ENCODE measurements at places on chromosomes 2 and 18. TPM values are rescaled to one million over a fixed set of nuclear protein-coding genes. Genes with fewer than 3 reads are reported as not detected.

- DNase-seq, result no peak
Measured at GRCh38 chr2:38074058-38074763, 1.7 kb downstream of the CYP1B1 start.

DNA sequence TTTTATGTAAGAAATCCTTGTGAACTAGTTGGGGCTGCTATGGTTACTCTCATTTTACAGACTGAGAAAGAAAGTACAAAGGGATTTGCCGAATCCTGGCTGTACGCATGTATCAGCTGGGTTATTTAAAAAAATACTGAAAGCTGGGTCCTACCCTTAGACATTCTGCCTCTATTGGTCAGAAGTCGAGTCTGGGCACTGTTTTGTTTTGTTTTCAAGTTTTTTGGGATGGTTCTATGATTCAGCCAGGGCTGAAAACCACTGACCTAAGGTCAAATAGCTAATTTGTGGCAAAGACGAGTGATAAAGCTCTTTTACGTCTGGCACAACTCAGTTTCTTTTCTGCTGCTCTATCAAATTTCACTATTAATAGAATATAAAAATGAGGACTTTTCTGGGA is 5.9 kb upstream of the SLC8A1 start:
- no peak for DNase-seq

DNA sequence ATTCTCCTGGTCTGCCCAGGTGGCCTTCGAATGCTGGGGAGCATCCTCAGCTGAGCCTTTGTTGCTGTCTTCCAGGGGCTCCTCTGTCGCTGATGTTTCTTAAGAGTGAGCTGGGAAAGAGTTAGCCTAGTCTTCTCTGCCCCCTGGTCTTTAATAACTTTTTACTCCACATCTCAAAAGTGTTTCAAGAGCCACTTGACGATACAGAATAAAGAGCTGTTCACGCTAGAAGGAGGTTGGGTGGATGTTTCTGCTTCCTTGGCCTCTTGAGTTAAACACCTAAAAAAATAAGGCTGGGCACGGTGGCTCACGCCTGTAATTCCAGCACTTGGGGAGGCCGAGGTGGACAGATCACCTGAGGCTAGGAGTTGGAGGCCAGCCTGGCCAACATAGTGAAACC is 2.8 kb upstream of the BUB1 start:
- no peak for DNase-seq

- DNase-seq, result no peak
Measured at GRCh38 chr18:22324191-22325131, 93.3 kb downstream of the CTAGE1 start.

DNA sequence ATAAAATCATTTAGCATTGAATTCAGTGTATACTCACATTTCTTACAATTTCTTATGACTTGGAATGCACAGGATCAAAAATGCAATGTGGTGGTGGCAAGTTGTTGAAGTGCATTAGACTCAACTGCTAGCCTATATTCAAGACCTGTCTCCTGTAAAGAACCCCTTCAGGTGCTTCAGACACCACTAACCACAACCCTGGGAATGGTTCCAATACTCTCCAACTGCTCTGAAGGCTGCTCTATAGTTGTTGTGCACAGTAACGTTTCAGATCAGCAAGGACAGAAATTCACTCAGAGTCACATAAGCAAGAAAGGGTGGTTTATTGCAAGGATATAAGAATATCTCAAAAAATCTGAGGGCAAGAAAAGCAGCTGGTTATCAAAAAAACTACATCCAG is 6.5 kb downstream of the GKN1 start:
- no peak for DNase-seq

GRCh38 chr18:21897811-21898210 is 157.2 kb downstream of the MIB1 start:
- DNase-seq, result no peak

DNA sequence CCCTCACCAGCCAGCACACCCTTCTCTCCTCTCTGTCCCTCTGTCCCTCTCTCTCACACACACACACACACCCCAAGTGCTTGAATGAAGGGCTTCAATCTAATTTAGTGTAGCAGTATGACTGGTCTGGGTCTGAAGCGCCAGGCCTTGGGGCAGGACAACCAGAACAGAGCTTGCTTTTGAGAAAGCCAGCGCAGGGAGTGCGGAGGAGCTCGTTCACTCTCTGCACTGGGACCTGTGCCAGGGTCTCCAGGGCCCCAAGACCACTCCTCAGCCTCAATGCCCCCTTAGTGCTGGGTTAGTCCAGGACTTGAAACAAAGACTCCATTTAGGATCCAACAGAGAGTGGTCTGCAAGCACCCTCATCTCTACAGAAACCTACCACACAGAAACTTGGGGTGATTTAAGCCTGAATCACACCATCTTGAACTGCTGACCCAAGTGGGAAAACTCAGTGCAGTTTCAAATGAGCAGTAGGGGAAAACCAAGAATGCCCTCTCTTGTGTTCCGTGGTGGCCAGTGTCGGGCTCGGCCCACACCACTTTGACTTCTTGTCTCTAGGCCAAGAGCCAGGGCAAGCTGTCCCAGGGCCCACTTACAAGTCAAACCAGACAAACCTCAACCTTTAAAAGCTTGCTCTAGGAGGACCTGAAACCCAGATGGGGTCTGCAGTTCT is 66.6 kb upstream of the WIPF1 start:
- DNase-seq, result no peak

DNA sequence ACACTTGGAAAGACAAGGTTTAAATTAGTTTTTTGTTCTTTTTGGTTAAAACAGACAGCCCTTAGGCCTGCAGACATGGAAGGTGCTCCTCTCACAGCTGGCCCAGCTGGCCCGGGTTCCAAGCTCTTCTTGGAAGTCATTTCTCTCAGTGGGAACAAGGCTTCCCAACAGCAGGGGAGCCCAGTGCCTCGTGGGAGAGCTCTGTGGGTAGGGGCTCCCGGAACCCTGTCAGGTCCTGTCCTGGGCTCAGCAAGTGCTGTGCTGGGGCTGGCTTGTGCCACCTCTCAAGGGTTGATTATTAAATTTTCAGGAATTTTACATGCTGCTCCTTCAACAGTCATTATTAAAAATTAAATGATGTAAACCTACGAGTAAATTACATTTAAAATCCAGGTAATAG is 189.6 kb downstream of the GALNT1 start:
- no peak for DNase-seq

- no peak for DNase-seq
Measured at GRCh38 chr18:58544616-58545337, 84.1 kb downstream of the ALPK2 start.

- no peak for DNase-seq
Measured at GRCh38 chr2:150617351-150617978, 130.0 kb upstream of the RND3 start.

DNA sequence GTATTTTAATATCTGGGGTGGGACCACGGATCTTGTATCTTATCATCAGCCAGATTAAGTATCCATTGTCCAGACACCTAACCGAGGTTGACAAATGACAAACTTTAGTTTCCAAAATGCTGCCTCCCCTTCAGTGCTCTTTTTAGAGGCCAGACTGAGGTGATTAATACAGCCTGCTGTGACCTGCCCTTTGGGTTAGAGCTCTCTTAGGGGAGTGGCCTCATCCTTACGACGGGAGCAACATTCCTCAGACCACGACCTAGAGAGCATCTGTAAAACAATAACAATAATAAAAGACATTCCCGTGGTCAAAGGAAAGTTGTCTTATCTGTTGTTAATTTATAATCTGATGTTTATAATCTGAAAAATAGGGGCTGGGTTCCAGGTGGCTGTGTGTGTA is 405.3 kb downstream of the LPIN1 start:
- no peak for DNase-seq

DNA sequence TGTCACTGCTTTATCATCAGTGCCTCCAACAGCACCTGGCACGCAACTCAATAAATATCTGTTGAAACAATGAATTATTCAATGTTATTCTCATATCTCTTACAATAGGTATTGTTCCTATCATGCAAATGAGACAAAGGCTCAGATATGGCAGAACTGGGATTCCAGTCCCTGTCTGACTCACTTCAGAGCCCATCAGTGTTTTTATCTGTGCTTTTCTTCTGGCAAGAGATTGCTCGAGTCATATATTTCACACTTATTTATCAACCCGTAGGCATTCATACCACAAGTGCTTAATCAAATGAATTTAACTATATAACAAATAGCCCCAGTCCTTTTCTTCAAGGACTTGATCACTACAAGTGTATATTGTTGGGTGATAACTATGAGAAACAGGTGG is 76.4 kb upstream of the TSPYL6 start:
- DNase-seq, result no peak

- DNase-seq, result no peak
Measured at GRCh38 chr2:40304340-40304739, 147.6 kb downstream of the SLC8A1 start.

Gene SCN9A
- polyA plus RNA-seq, result 39.9 TPM

Gene MAP3K19
- not detected for polyA plus RNA-seq

Gene IMMT
- polyA plus RNA-seq, result 69.2 TPM

Gene TRAF3IP1
- polyA plus RNA-seq, result 7.3 TPM

Gene GPR35
- polyA plus RNA-seq, result 0.06 TPM

Measured in AG04450 (cell line).